ENCODE measurements at places on chromosomes 7 and 10.

- no peak for DNase-seq
These were observed 480.8 kb downstream of the RPS24 start for GRCh38 chr10:78514459-78514858.

DNA sequence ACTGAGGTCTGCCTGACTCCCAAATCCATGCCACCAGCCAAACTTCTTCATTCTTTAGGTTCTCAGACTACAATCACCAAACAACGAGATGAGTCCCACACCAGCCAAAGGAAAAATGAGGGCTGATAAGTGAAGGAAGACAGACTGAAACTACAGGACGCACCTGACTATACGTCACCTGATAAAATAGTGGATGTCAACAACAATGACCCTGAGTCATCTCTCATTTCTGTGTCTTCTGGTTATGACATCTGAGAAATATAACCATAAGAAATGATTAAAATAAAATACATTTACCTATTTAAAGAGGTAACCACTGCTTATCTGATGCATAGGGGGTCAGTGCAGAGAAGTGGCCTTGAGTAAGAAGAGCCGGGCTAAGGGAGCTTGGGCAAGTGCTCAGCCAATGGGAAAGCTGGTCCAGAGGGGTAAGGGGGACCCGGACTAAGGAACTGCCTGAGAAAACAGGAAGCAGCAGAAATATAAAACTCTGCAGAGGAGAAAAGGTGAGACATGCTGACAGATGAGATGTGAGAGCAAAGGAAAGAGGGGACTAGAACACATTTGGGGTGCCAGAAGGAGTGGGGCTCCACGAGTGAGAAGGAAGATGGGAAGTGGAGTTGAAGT lies 51.8 kb downstream of the HIPK2 start:
- no peak for DNase-seq

DNA sequence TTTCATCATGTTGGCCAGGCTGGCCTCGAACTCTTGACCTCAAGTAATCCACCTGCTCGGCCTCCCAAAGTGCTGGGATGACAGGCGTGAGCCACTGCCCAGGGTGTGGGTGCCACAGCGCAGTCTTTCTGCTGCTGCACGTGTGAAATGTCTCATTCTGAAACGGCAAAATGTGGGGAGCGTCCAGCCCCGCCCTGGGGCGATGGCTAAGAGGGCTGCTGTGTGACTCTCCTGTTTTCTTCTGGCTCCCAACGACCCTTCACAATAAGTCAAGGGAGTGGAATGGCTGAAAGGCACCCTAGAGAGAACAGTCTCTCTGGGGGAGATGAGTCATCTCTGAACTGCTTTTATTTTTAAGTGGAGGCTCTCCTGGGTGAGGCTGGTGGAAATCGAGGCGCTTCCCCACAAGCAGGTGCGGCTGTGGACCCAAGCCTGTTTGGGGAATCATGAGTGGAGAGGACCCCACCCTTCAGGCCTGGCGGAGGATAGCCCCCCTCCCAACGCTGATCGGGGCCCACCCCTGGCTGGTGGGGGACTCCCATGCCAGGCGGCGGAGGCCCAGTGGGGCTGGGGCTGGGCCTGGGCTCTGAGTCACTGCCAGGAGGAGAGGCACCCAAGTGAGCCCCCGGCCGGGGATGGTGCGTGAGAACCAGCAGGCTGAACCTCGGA lies 18.0 kb downstream of the ADAP1 start:
- peak; percentile 96 for DNase-seq

- DNase-seq, result peak; percentile 93
These were observed 121.9 kb upstream of the AKR1E2 start for GRCh38 chr10:4704034-4704545.

- DNase-seq, result no peak
These were observed 1119.2 kb downstream of the CNTNAP2 start for GRCh38 chr7:147235645-147236382.

DNA sequence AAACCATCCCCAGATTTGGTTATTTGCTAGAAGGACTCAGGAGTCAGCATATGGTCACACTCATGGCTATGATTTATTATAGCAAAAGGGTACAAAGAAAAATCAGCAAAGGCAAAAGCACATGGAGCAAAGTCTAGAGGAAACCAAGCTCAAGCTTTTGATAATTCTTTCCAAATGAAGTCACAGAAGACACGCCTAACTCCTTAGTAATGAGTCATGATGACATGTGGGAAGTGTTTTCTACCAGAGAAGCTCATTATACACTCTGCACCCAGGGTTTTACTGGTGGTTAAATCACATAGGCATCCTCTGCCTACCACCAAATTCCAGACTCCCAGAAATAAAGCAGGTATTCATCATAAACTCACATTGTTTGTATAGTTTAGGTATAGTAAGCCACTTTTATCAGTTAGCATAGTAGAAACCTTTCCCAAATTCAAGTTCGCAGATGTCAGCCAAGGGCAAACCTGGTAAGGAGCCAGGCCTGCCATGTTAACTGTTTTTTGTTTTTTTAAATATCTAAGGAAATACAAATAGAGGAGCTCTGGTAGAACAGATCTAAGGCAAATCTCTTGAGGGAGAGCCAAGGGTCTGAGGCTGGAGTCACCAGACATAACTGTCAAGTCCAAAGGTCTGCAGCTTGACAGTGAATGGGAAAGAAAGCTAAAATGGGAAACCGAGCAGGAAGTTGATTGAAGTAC lies 15.4 kb upstream of the HIBADH start:
- peak; percentile 98 for DNase-seq

Data from PC-9 (cell line).